ENCODE measurements at places on chromosomes 6 and 20.

DNA sequence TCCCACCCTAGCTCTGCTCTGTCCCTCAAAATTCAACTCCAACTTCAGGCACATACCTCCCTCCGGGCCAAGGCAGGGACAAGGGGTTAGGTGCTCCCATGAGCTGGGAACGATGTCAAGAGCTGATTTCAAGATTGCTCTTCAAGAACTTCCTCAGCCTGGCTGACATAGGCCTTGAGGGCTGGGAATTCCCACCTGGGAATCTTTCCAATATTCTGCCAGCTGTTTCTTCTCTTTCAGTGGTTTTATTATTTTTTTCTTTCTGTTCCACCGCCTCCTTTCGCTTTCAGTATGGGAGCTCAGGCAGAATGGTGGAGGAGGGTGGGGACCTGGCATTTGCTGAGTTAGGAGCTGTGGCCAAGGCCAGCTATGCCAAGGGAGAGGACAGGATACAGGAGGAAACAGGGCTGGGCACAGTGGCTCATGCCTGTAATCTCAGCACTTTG is 33.7 kb downstream of the SRSF3 start:
- DNase-seq: peak; percentile 91

DNA sequence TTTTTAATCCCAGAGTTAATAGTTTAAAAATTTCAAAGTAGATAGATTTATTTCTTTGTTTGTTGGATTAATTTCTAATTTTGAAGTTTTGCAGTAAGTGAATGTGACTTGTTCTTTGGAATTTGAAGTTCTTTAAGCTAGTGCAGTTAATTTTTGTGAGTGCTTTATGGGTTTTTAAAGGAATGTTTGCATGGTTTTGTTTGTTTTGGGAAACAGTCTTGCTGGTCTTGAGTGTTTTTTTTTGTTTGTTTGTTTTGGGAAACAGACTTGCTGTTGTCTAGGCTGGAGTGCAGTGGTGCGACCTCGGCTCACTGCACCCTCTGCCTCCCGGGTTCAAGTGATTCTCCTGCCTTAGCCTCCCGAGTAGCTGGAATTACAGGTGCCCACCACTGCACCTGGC is 9.5 kb downstream of the PANK2 start:
- DNase-seq: no peak

DNA sequence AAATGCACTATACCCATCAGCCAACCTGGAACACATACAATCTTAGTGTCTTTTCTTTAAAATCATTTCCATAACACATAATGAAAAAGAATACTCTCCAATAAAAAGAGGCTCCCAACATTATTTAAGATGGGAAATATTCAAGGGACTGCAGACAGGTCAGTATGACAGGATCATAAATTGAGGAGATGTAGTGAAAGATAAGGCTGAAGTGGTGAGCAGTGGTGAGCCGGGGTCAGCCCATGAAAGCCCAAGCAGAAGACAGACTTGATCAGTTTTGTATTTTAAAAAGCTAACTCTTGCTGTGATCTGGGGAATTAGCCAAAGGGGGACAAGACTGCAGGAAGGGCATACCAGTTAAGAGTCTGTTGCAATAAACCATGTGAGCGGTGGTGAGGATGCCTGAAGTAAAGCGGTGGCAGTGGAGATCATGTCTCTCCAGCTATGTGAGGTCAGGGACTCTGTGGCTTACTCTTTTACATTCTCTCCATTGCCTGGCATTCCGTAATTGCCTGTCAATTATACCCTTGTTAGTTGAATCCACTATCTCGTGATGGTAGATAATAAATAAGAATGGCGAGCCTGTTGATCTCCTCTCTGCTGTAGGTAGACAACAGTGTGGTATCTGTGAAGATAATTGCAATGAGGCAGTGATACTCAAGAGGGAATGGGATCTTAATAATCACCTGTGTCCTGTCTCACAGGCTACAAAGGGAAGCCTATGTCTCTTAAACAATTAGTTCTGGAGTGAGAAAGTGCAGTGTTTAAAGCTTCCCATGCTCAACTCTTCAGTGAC is 97.4 kb downstream of the FILIP1 start:
- DNase-seq: no peak

DNA sequence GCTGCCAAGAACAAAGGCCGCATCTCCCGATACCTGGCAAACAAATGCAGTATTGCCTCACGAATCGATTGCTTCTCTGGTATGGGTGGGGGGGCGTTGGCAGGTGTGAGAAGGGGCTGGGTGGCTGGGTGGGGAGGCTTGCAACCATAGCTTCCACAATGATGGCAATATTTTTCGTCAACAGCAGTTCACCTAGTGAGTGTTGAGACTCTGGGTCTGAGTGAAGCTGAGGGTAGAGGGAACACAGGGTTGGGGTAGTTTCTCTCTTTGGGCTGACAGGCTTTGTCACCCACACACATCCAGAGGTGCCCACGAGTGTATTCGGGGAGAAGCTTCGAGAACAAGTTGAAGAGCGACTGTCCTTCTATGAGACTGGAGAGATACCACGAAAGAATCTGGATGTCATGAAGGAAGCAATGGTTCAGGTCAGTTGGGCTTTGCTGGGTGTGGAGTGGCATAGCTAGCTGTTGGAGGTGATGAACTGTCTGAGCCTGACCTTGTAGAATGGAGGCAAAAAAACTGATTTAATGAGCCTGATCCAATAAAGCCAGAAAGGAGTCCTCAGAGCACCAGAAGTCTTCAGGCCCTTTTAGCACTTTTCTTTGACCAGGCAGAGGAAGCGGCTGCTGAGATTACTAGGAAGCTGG is 4.2 kb downstream of the NOP56 start:
- no peak for DNase-seq

DNA sequence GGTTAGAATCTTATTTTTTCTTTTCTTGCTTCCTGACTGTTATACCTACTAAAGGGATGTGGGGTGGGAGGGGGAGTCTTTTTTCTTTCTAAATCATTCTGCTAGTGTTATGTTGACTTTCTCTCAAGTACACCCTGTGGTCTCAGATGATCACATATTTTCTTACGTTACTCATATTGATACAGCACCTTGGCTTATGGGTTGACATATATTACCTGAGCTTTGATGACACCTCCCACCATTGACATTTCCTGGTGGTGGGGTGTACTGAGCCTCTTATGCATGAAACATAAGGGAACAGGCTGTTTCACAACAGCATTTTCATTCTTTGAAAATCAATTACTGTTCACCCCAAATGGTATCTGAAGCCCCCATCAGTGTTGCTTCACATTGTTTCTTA is 169.8 kb downstream of the MMS22L start:
- DNase-seq: no peak

- DNase-seq: no peak
These were observed 13.4 kb downstream of the HLA-DOB start for GRCh38 chr6:32803416-32803815.

DNA sequence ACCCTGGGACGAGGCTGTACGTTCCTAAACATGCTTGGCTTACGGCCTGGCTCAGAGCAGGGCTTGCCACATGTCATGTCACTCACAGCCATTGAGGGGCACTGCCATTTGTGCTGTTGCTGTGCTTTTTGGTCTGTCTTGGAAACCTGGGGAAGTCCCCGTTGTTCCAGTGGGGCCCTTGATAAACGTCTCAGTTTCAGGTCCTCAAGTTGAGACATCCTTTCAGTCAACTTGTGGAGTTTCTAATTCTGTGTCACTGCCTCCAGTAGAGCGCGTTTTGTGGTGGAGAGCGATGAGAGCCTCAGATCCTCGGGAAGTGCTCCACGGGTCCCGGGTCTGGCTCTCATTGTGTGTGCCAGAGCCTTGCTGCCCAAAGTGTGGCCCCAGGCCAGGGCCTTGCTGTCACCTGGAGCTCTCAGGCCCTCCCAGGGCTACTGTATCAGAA is 43.0 kb upstream of the CCR6 start:
- DNase-seq: no peak

All from DMS79 treated with DMSO at 0.1 percent for 48 hours (cell line).